ENCODE measurements at places on chromosomes 1 and 21.

DNA sequence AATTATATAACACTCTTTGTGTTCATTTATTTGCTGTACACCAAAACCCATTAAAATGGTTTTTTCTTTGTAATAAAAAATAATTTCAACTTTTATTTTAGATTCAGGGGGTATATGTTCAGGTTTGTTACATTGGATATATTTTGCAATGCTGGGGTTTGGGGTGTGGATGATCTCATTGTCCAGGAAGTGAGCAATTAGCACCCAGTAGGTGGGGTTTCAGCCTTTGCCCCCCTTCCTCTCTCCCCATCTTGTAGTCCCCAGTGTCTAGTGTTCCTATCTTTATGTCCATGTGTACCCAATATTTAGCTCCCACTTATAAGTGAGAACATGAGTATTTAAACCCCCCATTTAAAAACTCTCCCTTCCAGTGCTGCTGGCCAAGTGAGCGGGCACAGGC is 184.6 kb downstream of the RHOU start:
- DNase-seq: no peak

DNA sequence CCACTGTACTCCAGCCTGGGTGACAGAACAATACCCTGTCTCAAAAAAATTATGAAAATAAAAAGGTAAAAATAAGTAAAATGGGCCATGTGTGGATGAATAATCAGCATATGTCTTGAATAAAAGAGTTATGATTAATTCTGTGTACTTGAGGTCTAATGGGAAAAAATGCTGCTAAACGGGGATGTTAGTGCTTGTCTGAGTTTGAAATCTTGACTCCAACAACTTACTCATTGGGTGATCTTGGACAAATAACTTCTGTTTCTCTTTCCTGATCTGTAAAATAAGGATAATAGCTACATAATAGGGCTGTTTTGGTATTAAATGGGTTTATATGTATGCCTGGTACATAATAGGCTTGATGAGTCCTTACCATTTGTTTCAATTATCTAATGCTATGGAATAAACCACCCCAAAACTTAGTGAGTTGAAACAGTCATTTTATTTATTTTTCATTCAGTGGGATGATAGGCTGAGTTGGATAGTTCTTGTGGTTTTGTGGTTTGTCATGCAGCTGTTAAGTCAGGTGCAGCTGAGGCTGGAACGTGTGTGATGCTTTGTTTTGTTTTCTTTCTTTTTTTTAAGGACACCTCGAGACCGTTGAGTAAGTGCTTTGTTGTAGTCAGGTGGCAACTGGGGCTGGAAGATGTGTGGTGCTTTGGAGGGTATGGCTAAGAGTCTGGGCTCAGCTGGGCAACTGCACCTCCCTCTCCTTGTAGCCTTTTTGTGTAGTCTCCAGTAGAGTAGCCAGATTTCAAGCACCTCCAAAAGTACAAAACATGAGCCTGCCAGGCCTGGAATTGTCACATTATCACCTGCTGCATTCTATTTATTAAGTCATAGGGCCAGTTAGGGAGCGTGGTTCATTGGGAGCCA is 4.9 kb downstream of the MDM4 start:
- DNase-seq: no peak

GRCh38 chr1:206101351-206102045 is 15.7 kb downstream of the AVPR1B start:
- DNase-seq: no peak

GRCh38 chr1:35044431-35044830 is 12.7 kb upstream of the ZMYM6 start:
- no peak for DNase-seq

GRCh38 chr1:186838380-186839040 is 9.8 kb downstream of the PLA2G4A start:
- DNase-seq: no peak

- DNase-seq: no peak
Observed at GRCh38 chr1:56844545-56845136, 10.0 kb upstream of the C8A start.

DNA sequence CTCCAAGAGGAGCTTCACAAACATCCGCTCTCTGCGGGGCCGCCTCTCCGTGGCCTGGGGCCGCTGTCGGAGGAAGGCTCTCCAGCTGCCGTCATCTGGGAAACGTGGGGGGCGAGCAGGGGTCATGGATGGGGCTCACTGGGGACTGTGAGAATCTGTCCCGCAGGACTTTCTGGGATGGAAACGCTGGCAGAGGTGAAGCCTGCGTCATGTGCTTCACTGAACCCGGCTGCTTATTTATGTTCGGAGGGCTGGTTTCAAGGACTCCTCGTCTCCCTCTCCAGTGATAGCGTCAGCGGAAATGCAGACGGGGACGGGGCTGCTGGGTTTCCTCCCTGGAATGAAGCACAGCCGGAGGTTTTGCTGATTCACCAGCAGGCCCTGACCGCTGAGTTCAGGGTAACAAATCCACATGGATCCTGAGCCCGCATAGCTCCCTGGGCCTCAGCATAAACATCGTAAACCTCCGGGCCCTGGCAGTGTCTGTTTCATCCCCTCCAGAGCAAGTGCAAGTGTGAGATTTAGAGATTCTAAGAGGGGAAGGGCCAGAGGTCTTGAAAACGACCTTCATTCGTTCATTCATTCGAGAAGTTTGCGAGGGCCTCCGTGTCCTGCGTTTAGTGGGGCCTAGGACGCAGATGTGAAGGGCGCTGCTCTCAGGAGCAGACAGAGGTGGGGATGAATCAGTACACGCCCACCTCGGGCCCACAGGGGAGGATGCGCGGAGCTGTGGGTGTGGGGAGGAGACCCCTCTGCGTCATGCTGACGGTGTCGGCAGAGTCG is 7.0 kb upstream of the POFUT2 start:
- no peak for DNase-seq

- DNase-seq: no peak
Observed at GRCh38 chr1:164830628-164831027, 271.6 kb downstream of the PBX1 start.

DNA sequence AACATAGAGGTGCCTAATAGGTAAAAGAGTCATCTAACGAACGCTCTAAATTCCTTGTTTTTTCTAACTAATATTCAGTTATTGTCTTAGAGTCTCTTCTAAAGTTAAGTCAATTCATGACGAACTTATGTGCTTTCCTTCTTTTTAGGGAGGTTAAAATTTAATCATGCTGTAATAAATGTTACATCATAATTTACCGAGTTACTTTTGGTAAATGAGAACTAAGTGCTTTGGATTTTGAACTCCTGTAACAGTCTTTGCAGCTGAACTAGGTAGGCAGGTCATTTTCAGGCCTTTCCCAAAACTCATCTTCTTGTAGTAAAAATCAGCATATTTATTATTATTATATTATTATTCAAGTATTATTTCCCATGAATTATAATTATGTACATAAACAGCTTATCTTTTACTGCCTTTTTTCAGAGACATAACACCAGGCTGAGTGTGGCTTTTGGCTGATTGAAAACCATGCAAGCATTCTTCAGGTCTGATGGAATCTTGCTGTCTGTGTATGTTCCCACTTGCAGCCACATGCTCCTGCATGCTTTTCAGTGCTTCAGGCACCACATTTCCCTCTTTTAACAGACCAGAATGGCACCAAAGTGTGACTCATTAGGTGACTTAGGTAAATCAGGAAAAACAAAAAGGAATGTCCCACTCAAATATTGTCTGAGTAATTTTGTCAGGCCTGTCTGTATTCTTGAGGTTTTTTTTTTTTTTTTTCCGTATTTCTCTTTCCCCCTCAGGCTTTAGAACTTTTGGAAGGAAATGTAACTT is 81.0 kb upstream of the CD55 start:
- DNase-seq: no peak

- DNase-seq: no peak
Observed at GRCh38 chr1:187476671-187477070, 647.9 kb downstream of the PLA2G4A start.

DNA sequence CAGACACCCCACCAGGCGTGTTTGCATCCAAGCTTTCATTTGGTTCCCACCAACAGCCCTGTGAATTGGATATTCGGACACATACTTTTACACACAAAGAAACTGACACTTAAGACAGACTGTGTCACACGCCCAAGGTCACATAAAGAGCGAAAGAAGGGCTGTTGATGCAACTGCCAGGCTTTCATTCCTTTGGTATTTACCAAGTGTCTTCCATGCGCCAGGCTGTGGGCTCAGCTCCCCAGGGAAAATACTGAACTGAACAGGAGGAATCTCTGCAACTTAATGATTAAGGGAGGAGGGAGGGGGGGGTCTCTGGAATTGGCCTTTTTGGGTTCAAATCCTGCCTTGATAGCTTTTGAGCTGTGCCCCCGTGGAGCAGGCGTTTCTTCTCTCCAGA is 122.8 kb downstream of the ACTL8 start:
- no peak for DNase-seq

DNA sequence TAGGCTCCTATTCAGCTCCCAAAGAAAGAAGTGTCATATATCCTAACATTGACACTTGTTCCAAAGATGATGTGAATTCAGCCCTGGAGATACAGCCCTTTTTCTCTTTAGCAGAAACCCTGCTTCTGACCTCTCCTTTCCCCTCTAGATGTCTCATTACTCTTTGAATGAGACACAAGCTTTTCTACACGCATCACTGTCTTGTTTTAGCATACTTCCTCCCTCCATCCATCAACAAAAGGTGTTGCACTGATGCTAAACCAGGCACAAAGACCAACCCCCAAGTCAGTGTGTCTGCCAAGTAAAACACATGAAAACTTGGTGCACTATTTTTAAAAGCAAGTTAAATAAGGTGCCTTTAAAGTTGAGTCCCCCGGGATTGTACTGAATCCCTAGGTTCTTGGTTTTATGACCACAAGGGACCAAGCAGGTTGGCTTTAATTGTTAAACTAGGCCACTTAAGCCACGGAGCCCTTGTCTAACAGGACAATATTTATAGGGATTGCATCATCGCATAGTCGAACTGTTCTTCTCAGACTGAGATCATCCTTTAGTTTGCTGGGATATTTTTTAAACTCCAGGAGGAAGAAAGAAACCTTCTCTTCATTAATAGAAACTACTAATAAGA is 101.0 kb upstream of the GUCA2B start:
- no peak for DNase-seq

DNA sequence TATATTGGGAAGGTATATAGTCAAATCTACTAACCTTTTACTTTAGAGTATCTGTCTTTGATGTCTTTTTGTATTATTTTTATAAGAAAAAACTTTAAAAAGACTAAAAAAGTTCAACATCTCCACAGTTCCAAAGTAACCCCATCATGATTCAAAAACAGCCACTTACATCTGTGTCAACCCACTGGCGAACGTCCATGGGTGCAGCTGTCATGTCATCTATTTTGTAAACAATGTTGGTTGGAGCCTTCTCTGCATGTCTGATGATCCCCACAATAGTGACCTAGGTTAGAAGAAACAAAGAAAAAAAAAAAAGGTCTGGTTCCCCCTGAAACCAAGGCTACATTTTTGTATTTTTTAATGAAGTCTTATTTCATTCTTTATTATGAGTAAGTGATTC is 28.0 kb upstream of the SMPDL3B start:
- DNase-seq: no peak

- DNase-seq: no peak
Observed at GRCh38 chr1:216617081-216617875, 106.0 kb downstream of the ESRRG start.

DNA sequence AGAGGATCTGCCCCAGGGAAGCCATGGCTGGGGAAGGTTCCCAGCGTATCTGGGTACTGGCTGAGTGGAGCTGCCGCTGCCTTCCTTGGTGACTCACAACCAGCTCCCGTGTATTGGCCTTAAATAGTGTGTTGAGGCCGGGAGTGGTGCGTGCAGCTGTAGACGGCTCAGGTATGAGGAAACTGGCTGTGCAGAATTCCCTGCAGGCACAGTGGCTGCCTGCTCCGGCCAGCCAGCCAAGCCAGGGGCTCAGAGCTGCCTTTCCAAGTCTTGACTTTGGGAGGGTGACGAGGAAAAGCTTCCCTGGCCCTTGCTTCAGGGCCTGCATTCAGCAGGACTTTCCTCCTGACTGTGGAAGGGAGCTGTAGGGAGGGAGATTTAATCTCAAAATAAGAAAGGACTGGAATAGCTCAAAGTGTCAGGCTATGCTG is at the start of gene VTCN1:
Gene VTCN1 (minus strand): TSS at position 97 of the 431 bp plus-strand sequence. CDS start 72 bp downstream, at position 25.
- no peak for DNase-seq

DNA sequence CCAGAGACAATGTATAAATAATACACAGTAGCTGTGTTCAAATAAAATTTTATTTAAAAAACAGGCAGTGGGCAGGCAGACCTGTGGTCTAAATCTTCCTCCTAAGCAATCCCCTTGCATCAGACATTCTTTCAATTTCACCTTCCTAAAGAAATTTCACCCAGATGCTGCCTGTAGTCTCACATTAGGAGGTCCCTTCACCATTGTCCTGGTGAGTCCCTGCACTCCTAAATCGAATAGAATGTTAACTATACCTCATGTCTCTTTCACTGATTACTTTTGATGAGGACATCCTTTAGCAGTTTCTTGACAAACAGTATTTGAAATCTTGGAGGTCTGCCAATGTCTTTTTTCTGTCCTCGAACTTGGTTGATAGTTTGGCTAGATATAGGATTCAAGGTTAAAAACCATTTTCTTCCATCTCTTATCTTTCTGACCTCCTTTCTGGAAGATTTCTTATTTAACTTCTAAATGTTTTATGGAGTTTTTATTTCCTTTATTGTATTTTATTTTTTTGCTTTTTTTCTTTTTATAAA is 77.5 kb downstream of the LPGAT1 start:
- DNase-seq: no peak

- DNase-seq: no peak
Observed at GRCh38 chr1:218401998-218402785, 57.1 kb downstream of the TGFB2 start.

- DNase-seq: no peak
Observed at GRCh38 chr1:99758073-99758511, 8.3 kb downstream of the FRRS1 start.

DNA sequence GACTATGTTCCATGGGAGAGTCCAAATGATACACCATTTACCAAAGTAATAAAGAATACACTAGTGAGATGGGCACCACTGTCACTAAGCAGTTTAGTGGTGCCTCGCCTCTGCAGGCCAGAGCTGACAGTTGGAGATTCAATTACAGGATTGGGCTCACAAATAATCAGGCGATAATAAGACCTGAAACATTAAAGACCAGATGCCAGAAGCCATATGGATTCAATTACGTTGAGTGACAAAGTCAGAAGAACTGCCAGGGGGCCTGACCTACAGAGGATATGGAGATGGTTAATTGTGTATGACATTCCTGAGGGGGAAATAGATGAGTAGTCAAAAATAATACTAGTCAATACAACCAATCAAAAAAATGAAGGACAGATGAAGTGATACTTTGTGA is 65.2 kb upstream of the ST6GALNAC5 start:
- DNase-seq: no peak

DNA sequence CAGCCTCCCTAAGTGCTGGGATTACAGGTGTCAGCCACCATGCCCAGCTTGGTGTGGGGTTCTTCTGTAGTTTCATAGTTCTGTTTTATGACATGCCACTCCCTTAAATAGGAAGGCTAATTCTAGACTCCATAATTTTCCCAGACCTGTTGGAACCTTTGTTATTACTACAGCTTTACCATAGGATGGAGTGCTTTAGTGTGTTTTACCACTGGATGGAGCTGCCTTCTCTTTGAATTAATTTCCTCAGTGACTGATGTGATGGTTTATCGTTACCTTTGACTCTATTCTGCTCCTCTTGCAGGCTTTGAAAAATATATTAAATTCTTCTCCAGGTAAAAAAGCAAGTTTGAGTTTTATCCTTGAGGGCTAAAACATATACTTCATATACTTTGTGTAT is 84.6 kb upstream of the NEK7 start:
- DNase-seq: no peak

- no peak for DNase-seq
Observed at GRCh38 chr1:151798571-151798970, 6.6 kb downstream of the LINGO4 start.
